ENCODE measurements at places on chromosomes 4 and X.

GRCh38 chr4:98747393-98748091 is 89.1 kb upstream of the TSPAN5 start:
- no peak for DNase-seq

GRCh38 chr4:134057356-134057755 is 144.2 kb downstream of the PABPC4L start:
- DNase-seq, result no peak

DNA sequence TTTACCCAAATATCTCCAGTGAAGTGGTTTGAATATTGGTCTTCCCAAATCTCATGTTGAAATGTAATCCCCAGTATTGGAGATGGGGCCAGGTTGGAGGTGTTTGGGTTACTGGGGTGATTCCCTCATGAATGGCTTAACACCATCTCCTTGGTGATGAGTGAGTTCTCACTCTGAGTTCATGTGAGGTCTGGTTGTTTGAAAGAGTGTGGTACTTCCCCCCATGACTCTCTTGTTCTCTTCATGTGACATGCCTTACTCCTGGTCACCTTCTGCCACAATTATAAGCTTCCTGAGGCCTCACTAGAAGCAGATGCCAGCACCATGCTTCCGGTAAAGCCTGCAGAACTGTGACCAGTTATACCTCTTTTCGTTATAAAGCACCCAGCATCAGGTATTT is 32.9 kb upstream of the OTUD4 start:
- no peak for DNase-seq

DNA sequence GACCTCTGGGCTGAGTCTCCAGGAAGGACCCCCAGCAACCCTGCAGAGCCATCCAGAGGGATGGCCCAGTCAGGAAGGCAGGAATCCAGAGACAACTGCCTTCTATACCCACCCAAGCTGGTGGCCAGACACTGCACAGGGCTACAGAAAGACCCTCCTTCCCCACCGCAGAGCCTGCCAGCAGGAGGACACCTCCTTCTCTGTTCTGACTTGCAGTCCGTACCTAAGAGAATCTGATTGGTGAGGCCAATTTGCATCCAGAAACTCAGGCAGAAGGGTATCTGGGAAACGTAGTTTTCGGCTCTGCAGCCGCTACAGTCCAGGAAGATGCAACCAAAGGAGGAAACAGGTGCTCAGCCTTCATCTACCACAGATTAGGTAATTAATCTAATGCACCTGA is 155.4 kb upstream of the FRG1 start:
- DNase-seq, result no peak

DNA sequence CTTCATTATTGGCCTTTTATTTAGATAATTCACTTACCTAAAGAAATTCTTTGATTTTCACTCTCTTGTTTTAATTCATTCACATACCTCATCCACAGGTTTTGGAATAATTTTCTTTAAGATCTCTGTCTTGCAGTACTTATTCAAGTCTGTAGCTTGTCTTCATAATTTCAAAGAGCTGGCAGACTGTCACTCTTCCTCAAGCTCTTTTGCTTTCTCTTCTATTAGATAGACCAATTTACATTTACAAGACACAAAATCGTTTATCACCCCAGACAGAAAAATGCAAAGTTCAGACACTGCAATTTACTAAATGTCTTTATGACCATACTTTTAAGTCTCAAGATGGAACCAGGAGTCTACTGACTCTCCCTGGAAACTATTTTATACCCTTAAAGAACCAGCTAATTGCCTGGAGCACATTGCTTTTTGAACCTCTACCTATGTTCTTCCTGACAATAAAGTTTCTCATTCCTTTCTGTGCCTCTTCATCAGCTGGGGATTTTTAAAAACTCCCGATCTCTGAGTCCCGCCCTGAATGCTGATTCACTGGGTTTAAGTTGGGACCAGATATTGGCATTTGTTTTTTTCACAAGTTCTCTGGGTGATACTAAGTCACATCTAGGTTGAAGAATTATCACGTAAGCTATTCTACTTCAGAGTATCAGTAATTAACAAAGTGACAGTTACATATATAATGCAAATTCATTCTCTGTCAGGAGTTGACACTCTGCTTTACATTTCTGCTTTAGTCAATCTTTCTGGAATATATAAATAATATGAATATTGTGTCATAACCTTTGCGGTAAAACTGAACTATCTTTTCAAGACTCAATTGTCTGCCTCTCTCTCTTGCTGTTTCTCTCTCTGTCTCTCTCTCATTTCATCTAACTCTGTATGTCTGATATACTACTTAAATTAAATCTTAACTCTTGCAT is 196.4 kb downstream of the PCDH7 start:
- no peak for DNase-seq

DNA sequence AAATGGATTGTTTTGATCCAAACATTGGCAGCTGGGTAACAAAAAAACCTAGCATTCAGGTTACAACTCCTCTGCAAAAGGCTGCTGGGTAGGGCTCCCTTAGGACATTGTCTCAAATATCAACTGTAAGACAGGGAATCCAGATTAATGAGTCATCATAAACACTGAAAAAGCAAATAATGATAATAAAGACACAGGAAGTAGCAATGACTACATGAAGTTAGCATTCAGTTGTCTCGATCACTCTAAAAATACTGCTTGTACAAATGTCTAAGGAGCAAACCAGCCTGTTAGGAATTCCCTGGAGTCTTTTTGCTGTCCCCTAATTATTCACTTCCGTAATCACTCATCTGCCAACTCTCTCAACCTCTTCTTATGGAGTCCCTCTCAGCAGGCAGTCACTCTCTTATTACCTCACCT is 259.2 kb downstream of the GPC3 start:
- DNase-seq, result no peak

GRCh38 chrX:100424012-100424411 is 13.9 kb upstream of the PCDH19 start:
- DNase-seq, result no peak

GRCh38 chr4:118767109-118767508 is 68.8 kb downstream of the SEC24D start:
- no peak for DNase-seq

GRCh38 chrX:154308108-154308946 is 12.7 kb downstream of the TKTL1 start:
- peak; percentile 59 for DNase-seq

DNA sequence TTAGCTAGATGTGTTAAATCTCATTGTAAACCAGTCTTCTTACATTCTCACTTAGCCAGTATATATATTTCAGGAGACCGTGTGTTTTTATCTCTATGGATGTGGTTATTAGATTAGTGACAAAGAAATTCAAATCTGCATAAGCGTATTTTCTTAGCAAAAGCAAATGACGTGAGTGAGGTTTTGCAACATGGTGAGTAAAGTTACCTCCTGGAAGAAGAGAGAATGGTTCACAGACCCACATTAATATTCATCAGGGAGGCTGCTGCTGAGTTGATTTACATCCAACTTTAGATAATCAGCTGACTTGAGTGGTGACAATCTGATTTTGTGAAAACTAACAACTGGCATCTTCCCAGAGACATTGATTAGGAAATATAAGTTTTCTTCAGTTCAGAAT is 589.9 kb upstream of the GALNT7 start:
- DNase-seq, result no peak

GRCh38 chr4:177349191-177349590 is 39.5 kb downstream of the NEIL3 start:
- DNase-seq, result no peak

GRCh38 chr4:132180020-132180427 is 969.1 kb upstream of the PCDH10 start:
- no peak for DNase-seq

- no peak for DNase-seq
Measured at GRCh38 chr4:174117445-174117844, 166.0 kb downstream of the FBXO8 start.

DNA sequence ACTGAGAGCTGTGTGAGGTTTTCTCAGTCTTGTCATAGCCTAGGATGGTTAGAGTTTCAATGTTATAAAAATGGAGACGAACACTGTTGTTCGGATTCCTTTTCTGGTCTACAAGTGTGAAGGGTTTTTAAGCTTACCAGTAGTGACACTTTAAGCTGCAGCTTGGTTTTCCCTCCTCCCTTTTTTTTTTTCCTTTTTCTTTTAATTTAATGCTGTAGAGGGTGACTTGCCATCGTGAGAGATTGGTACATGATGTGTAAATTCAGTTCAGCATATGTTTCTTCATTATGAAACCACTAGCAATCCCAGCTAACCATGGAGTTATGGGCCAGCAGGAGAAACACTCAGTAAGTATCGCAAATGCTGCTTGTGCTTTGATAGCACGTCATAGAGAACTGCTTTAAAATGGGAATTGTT is 165.0 kb downstream of the RAPGEF2 start:
- DNase-seq, result no peak

- DNase-seq, result no peak
Measured at GRCh38 chrX:19225909-19226308, 103.6 kb upstream of the ADGRG2 start.

DNA sequence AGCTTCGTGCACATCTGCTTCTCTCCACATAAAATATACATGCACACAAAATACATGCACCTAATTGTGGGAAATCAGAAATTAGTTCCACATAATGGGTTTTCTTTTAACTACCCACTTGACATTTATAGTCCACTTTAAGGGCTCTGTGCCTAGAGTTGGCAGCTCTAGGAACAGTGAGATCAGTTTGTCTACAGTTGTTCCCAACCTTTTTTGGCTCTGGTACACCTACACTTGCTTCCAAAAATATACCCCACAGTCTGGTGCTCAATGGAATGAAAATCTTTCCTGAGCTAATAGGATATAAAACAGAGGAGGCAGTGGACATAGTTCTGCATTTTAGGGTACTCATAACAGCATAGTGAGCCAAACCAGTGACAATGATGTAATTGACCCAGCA is 36.1 kb downstream of the HDAC8 start:
- DNase-seq, result no peak

DNA sequence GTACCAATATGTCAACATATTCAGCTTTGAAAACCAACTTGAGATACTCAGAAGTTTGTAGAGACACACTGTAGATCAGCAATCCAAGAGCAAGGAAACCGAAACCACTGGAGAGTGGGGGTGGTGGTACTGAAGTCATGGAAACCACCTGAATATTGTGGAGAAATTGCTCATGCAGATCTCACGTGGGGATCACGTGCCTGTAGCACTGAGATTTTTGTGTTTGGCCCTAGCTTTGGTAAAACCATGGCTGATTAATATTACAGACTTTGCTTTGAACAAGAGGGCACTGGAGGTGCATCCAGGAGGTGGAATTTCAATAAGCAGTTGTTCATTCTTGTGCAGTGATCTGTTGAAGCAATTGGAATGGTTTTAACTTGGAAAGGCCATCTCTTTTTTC is 47.2 kb downstream of the GBA3 start:
- no peak for DNase-seq

DNA sequence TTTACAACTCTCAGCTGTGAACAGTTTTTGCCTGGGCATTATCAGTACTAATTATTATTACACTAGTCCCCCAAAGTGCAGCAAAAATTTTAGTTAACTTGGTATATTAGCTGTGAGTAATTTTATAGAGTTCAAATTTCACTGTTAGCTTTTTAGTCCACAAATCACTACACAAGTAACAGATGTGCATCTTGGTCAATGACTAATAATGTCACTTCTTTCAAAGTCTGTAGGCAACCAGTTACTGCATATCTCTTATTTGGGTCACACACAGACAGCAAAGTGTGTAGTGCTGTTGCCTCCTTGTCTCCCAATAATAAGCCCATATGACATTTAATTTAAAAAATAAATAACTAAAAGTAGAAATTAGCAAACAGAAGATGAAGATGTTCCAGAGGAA is 159.9 kb downstream of the SCFD2 start:
- no peak for DNase-seq

GRCh38 chr4:22019676-22020075 is 71.1 kb upstream of the KCNIP4 start:
- no peak for DNase-seq

- no peak for DNase-seq
Measured at GRCh38 chrX:107566604-107567262, 61.6 kb upstream of the PRPS1 start.

DNA sequence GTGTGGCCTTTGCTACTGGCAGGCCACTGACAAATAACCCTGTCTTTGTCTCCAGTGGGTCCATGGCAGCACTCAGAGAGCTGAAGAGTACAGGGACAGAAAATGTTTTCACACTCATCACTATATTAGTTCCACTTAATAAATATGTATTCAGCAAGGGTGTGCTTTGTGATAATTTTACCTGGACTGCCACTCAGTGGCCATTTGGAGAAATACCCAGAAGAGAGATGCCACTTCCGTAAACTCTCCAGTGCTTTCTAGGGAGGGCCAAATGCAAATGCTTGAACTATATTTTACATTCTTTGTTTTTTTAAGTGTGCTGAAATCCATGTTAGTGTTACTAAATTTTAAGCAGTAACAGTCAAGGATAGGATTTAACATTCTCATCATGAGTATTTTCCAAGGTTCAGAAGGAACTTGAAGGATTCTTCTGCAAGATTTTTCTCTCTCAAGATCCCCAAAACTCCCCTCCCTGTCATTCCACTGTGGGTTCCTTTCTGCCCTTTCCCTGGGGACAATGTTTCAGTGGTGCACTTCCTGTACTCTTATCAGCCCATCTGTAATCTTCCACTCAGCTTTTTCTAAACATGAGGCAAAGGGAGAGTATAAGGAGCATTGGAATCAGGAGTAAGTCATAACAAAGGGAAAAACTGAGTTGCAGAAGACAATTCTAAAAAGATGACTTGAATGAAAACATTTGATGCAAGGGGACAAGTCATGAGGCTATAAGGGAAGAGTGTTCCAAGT is 46.0 kb downstream of the TFDP3 start:
- no peak for DNase-seq

GRCh38 chrX:136794080-136794479 is 13.3 kb upstream of the ARHGEF6 start:
- peak; percentile 10 for DNase-seq

GRCh38 chr4:1413687-1414479 is 7.6 kb upstream of the NKX1-1 start:
- DNase-seq, result no peak

DNA sequence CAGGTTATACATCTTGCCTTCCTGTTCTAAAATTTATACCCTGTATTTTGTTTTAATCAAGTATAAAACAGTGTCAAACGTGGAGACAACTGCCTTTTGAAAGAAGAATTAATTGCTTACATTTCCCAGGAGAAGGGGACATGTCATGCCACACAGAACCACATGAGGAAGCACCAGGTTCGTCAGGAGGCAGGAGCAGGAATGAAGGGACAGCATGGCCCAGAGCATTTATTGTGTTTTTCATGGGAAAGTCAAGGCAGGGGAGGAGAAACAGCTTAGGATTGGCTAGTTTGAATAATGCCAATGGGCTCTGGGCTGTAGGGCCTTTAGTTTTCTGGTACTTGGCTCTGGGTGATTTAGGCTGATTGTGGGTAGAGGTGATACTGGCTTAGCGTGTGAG is 203.7 kb downstream of the CFAP299 start:
- no peak for DNase-seq

- DNase-seq, result no peak
Measured at GRCh38 chrX:119640731-119641170, 34.5 kb upstream of the NKRF start.

- DNase-seq, result no peak
Measured at GRCh38 chrX:29535212-29536162, 679.9 kb upstream of the MAGEB2 start.
